CMK (cell line): ENCODE measurements at places on chromosomes 12 and 14.

- DNase-seq: no peak
These were observed 30.5 kb downstream of the JDP2 start for GRCh38 chr14:75458305-75458704.

DNA sequence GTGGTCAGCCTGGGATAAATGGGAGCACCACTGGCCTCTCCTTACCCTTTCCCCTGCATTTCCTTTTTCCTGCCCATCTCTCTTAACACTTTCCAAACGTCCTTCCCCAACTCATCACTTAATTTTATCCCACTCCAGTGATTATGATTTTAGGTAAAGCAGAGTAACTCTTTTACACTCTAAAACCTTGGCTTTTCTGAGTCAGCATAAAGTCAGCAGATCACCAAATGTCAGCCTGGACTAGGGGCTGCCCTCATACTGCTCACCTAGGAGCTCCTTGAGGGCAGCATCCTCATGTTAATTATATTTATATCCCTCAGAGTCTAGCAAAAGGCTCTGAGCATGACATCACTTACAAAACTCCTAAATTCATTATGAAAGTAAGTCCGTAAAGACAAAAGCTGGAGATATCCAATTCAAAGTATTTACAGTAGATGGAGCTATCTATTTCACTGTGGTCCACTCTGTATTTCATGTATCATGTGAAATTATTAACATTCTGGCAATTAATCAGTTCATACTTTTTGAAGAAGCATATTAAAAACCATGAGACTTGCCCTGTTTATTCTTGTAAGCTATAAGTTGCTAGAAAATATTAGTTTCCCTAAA, 17.0 kb upstream of the DICER1 start:
- DNase-seq: no peak

GRCh38 chr12:19402743-19403431, 36.4 kb upstream of the AEBP2 start:
- no peak for DNase-seq

- no peak for DNase-seq
These were observed 2.9 kb upstream of the ZFP36L1 start for GRCh38 chr14:68795597-68796417.

GRCh38 chr12:11875414-11875935, 195.3 kb upstream of the BCL2L14 start:
- no peak for DNase-seq

DNA sequence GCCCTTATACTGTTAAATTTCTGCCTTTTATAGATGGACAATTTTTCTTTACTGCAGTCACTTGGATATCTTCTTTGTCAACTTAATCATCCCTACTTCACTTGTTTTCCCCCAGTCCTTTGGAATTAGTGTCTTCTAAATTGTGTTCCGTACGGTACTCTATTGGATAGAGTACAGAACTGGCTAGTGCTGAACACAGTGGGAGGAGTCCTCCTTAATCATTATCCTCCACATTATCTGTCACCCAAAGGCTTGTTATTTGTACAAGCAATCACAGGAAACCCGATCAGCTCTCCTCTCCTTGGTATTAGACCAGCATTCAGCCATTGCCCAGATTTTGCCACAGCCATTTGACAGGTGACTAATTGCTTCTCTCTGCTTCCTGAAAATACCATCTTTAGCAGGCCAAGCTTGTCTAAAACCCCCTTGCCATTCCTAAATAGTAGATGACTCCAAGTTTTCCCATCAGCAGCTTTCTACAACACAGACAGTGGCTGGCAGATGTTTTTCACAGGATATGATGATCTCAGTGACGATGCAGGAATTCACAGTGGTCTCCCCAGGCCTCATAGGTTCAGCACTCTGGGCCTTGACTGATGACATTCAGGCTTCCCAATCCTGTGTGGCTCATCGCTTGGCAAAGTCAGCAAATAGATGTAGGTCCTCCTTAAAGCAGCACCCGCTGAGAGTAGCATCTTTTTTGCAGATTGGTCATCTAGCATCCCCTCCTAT, 216.0 kb upstream of the RGS6 start:
- DNase-seq: no peak

DNA sequence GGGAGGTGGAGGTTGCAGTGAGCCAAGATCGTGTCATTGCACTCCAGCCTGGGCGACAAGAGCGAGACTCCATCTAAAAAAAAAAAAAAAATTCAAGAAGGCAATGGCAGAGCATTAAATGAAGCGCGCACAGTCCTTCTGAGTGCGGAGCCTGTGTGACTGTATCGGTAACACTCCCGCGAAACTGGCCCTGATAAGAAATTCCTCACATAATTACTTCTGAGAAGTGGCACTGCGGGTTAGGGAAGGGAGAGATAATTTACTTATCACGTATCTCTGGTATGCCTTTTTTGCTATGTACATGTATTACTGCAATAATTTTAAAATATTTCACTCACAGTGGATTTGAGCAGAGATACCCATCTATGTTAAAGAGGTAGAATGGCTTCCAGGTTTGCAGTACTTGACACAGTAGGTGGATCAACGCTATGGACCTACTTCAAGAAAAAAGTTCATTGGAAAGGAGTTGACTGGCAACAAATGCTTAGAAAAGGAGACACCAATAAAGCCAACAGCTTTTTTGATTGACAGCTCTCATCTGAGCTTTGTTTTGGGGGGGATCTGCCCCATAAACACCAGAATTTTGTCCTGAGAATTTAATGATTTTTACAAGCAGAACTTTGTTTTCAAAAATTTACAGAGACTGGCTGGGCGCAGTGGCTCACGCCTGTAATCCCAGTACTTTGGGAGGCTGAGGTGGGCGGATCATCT, 29.2 kb upstream of the SPTLC2 start:
- DNase-seq: no peak

DNA sequence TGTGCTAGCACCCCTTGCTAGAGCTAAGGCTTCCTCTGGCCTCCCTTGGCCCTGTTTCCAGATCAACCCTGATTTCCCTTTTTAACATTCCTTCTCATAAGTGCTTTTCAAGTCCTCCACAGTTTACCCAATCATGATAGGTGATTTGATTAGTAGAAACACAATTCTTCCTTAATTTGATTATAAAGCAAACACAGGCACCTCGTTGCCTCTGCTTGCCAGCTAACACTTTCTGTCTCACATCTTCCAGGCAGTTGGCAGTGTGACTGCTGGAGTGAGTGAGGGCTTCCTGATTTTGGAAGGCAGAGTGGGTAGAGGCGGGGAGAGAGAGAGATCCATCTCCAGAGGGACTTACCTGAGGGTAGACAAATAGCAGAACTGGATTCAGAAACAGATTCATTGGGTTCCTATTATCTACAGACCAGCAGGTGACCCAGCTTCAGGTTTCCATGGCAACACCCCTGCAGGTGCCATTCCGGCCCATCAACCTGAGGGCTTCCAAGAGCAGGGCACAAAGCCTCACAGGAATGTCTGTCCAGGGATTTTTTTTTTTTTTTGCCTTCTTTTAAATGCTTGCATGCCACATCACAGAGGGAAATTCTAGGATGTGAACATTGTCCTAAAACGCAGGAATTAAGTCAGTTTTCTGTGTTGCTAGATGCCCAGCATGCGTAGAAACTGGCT, 77.7 kb downstream of the PLXNC1 start:
- no peak for DNase-seq
